Right ventricle myocardium inferior (tissue), 1 donor: ENCODE measurements at places on chromosomes 11 and 22.

DNA sequence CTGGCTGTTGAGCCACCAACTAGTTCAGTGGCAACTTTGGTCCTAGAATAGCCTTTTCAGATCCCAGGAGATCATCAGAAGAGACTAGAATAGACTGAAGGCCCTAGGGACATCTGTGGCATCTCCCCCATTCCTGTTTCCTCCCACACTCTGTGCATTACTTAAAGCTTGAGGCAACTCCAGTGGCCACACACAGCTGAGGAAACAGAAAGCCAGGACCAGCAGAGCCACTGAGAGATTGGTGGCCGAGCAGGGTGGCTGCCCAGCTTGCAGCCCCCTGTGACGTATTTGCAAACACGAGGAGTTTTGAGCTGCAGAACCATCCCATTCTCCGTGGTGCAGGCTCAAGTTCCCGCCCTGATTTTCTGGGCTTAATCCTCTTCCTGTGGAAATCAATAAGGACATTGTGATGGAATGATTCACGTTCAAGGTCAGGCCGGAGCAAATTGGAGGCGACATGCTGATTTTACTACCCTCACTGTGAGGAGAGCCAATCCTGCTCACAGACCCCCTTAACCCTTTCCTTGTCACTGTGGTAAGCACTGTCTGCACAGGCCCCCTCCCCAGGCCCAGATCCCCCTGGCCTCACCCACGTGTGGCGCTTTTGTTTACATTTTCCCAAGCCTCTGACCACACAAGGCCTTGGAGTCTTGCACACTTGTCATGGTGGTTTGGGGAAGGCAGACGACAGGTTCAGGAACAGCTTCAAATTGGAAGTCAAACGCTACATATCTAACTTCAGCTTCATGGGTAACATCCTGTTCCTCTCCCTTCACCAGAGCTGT is 69.1 kb upstream of the MYOD1 start:
- DNase-seq = no peak

DNA sequence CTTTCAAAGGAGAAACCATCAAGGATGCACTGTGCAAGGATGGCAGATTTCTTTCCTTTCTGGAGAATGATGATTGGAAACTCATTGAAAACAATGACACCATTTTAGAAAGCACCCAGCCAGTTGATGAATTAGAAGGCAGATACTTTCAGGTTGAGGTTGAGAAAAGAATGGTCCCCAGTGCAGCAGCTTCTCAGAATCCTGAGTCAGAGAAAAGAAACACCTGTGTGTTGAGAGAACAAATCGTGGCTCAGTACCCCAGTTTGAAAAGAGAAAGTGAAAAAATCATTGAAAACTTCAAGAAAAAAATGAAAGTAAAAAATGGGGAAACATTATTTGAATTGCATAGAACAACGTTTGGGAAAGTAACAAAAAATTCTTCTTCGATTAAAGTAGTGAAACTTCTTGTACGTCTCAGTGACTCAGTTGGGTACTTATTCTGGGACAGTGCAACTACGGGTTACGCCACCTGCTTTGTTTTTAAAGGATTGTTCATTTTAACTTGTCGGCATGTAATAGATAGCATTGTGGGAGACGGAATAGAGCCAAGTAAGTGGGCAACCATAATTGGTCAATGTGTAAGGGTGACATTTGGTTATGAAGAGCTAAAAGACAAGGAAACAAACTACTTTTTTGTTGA is 9.8 kb downstream of the FAM111A start:
- no peak for DNase-seq

GRCh38 chr22:41915035-41915785 is at the start of gene SHISA8:
TSS of gene SHISA8 (minus strand) at chr22:41915074. CDS start at chr22:41914667, 407 bp downstream.
- no peak for DNase-seq

- DNase-seq = no peak
Observed at GRCh38 chr11:34926101-34926830, 9.8 kb downstream of the PDHX start.

DNA sequence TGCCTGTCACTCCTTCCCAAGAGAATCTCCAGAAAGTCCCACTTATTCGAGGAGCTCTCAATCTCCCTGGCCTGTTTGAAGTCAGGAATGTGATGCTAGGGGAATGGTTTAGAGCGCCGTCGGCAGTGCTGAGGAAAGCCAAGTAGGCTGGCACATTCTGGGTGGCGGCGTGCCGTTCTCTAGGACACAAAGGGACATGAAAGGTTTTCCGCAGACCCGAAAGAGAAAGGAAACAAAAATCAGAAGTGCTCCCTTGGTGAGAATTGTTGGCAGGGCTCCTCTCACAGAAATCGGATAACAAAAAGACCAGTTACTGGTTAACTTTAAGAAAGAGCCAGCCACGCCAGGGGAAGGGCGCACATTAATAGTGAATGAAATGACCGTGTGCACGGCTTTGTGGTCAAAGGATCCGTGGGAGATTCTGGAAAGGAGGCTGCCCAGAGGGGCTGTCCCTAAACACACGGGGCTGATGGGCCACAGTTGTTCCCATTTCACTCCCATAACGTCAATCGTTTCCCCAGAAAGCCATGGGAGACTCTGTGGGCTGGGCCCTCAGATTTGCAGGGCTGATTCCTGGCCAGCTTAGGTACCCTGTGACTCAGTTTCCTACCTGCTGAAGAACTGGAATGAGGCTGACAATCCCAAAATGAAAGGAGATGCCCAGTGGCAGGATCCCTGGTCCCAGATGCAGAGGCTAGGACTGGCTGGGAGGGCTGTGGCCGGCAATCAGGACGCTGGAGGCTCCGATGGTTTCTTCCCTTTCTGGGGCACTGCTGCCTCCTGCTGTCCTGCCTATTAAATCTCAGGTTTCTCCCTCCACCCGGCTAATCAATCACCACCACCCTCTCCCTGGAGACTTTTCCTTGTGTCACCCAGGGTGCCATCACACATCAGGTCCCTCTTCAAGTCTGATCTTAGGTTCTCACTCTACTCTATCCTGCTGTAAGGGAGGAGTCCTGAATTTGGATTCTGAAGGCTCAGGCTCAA is 82.3 kb downstream of the RCN1 start:
- DNase-seq = no peak

GRCh38 chr11:14552089-14552488 is 31.9 kb upstream of the PSMA1 start:
- DNase-seq = no peak

DNA sequence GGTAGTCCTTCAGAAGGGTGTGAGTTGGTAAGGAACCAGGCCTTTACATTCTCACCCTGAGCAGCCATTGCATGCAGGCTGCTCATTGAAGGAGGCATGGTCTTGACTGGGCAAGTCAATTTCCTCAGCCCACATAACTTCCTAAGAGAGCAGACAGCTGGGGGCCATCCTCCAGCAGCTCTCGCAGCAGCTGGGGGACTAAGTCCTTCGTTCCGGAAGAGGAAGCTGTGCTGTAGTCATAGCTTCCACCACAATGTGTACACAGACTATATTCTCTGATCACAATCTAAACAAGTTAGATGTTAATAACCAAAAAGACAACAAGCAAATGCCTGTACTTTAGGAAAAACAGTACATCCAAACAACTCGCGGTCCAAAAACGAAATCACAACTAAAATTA is 30.1 kb upstream of the MPPED1 start:
- DNase-seq = no peak

- no peak for DNase-seq
Observed at GRCh38 chr22:42256930-42257329, 13.5 kb downstream of the TCF20 start.

DNA sequence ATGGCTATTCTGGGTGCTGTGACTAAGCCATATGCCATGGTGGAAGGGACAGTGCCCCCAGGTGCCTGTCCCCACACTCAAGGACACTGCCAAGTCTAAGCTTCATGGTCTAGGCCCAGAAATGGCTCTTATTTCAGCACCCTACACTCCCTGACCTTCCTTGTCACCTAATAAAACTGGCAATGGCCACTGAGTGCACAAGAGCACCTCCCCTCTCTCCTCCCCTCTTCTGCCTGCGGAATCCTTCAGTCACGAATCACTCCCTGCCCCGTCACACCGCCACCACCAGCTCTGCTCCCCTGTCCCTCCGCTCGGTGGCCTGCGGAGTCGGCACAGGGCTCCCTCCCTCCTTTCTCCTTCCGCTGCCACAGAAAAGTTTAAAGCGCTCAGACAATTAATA is 19.0 kb upstream of the LMO1 start:
- DNase-seq = no peak

GRCh38 chr11:64723907-64724862 is 1.2 kb upstream of the NRXN2 start:
- no peak for DNase-seq

GRCh38 chr22:45627489-45628233 is 44.0 kb upstream of the ATXN10 start:
- DNase-seq = no peak

- DNase-seq = no peak
Observed at GRCh38 chr11:130070846-130071200, 1.1 kb downstream of the APLP2 start.

DNA sequence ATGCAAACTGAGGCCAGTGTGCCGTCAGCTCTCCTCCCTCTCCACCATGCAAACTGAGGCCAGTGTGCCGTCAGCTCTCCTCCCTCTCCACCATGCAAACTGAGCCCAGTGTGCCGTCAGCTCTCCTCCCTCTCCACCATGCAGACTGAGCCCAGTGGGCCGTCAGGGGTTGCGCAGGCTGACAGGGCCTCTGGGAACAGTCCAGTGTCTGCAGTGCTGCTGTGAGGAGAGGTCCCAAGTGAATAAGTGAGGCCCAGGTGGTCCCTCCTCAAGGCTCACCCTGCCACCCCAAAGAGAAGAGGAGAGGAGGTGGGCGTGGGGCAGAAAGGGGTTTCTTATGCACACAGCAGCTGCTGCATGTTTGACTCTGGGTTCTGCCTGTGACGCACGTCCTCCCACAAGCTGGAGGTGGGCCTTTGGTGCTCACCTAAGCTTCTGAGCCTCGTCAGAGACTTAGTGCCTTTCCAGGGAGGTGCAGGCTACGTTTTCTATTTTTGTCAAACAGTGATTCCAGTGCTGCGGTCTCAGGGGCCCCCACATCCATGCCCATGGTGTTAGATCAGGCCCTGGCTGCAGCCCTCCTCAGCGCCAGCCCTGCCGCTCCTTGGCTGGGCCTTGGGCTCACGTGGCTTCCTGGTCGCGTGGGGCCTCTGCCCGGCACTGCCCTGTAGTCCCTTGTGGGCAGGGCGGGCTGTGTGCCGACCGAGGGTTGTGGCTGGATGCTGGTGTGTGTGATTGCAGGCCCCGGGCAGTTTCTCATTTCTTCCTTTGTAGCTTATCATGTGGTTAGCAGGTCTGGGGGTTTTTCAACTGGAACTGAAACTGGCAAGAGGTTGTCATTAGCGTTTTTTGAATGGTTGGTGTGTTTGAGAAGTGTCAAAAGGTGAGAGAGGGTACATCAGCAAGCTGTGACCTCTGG is 7.1 kb downstream of the TPCN2 start:
- DNase-seq = peak; percentile 79

DNA sequence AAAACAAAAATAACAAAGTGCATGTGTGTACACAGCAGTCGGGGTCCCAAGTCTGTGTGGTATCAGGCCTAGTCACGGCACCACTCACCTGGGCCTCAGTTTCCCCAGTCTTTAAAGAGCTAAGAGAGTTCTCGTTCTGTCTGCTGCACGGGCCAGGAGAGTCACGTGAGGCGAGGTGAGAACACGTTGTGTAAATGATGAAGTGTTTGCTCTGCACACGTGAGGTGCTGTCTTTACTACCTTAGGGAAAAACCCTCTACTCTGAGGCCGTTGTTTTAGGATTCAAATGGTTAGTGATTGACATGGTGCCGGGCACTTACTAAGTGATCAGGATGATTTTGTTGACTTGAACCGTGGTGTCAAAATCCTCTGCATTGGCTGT is 86.5 kb upstream of the PPARA start:
- DNase-seq = peak; percentile 4

DNA sequence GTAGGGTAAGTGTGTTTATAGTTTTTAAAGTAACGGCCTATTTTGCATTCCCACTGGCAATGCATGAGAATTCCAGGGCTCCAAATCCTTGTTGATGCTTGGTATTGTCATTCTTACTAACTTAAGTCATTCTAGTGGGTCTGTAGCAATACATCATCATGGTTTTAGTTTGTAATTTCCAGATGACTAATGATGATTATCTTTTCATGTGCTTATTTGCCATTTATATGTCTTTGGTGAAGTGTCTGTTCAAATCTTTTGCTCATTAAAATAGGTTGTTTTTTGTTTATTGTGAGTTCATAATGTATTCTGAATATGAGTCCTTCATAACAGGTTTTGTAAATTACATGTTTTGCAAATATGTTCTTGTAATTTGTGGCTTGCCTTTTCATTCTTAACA is 31.2 kb downstream of the MTMR3 start:
- DNase-seq = no peak

DNA sequence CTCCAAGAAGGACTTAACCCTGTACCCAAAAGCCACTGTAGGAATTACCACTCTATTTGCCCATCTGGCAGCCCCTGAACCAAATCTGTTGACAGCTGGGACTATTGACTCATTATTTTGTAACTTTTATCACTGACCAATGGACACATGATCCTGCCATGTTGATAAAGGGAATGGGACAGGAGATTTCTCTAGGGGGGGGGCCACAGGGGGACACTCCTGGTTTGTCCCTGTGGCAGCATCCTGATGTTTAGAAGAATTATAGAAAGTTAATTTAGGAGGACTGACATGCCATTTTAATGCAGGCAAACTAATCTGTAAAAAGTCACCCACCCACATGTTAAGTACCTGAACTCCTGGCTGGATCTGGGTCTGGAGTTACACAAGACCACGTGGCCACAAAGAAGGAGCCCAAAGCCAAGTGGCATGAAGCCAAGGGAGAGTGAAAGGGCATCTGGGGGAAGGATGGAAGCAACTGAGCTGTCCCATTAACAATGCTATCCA is 558.1 kb downstream of the ETS1 start:
- no peak for DNase-seq

DNA sequence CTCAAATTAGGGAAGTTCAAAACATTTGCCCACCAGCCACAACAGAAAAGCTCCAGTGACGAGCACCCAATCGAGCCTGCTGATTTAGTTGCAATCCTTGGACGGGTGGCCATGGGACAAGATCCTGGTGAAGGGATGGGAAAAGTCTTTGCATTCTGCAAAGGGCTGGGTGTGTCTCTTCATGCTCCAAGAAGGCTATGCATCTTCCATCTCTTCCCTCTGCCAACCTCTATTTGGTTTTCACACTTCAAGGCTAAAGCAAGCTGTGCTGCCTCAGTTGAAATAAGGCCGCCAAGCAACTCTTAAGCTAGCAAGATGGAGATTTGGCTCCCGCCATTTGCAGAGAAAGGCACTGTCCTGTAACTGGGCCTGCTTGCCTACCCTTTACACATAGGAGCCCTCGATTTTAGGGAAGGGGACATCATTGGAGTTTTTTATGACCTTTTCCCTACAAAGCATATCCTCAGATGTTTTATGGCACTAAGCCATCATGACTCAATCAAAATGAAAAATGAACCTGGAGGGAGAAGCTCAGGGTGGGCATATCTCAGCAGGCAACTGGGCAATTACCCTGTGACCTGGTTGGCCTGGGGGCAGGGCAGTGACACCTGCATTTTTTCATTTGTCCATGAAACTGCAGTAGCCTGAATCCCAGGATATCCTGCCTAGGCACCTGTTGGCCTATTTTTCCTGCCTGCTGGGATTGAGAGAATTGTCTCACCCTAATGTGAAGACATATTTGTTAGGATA is 45.0 kb upstream of the BLID start:
- no peak for DNase-seq
